ENCODE measurements at places on chromosomes 7 and 10.

- no peak for DNase-seq
Measured at GRCh38 chr7:130384371-130384801, 4.1 kb downstream of the CPA1 start.

GRCh38 chr7:66283003-66283920 lies 78.1 kb downstream of the TPST1 start:
- DNase-seq, result no peak

DNA sequence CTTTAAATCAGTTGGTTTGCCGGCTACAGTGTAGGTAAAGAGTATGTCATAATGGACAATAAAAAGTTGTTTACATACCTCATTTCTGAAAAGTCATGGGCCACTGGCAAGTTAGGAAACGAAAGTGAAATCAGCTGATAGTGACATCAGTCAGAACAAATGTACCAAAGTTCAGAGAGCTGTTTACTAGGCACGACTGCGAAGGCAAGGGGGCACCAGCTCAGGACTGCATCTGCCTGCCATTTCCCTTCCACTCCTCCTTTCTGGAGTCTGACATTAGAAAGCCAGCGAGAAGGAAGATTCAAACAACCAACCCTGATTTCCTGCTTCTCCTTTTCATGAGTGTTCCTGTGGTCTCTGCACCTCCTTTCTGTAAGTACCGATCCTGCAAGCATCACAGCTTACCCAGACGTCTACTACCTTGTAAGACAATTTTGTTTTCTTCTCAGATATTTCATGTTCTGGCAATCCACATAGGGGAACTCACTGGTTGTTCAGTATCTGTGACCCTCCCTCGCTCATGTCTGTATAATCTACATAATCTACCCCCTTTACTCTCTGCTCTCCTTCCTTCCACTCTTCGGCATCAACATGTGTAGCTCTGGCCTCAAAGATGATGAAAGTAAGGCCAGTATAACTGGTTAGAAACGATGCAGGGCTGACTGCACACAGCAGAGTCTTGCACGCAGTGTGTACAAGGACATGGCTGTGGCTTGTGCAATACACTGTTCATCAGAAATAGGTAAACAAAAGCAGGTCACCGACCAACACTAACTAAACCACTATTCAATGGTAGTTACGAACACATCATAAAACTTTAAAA lies at the start of gene TMEM140:
TSS of gene TMEM140 (plus strand) at position 174 of the 823 bp plus-strand sequence. CDS start 16,370 bp downstream, outside the sequence.
- no peak for DNase-seq

- no peak for DNase-seq
Measured at GRCh38 chr7:130160455-130160854, 44.8 kb downstream of the TMEM209 start.

DNA sequence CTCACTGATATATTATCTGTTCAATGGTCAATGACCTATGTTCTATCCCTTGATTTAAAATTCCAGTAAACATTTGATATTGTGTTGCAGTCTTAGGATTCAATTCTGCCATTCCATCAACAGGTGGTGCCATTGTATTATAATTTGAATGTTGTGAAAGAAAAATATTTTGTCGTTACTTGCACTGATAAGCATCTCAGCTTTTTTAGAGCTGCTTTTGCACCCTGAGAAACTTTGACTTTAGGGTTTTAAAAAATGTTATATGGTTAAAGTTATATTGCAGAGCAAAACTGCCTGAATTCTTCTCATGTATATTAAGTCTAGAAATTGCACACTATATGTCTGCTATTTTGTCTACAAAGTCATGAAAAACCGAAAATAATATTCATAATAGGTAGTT lies 18.8 kb upstream of the MINDY3 start:
- DNase-seq, result no peak

DNA sequence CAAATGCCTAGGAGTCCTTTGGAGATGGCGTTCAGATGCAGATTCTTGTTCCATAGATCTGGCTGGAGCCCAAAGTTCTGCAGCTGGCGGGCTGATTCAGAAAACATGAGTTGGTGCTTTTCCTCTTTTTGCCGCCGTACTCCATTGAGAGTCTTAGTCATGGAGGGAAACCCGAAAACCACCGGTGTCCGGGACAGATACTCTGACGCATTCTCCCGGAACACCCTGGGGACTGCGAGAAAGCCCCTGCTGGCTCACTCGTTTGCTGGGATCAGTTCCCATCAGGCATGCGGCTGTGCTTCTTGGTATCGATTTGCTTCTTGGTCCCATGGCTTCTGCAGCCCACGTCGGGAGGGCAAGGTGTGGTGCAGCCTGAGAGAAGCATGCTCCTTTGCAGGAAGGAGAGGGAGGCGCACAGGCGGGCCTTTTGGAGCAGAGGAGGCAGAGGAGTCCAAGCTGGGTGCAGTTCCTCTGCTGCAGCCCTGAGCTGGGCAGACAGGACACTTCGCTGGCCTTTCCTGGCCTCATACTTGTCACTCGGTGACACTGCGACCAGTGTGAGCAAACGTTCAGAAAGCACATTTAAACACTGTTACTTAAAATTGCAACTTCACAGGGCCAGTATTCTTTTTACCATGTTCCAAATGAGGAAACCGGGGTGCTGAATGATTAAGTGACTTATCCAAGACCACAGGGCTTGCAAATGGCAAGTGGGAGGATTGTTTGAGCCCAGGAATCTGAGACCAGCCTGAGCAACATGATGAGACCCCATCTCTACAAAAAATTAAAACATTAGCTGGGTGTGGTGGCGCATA lies 30.6 kb upstream of the PFKFB3 start:
- DNase-seq, result no peak

- DNase-seq, result no peak
Measured at GRCh38 chr7:86301301-86301700, 342.4 kb upstream of the GRM3 start.

DNA sequence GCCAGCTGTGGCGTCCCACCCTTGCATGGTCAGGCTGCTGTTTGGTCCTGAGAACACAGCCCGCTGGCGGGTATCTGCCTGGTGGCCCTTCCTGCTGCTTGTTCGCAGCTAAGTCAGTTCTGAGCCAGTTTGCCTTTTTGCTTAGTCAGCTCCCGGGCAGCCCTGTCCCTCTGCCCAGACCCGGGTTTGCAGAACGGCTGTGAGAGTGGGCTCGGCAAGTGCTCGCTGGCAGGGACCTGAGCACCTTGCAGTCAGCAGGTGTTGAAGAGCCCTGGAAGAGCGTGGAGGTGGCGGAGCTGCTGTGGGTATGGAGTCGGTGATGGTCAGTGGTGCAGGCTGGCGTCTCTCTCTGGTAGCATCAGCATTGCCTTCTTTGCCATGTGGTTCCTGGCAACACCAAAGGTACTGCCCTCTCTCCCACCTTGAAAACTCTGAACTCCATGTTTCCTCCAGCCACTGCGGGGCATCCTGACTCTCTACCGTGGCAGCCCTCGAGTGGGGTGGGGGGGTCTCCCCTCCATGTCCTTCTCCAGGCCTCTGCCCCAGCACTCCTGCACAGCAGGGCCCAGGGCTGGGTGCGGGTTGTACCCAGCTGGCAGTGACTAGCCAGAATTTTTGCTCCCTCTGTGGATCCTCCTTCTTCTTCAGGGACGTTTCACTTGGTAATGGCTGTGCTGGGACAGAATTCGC lies 4.6 kb downstream of the INPP5A start:
- DNase-seq, result no peak

- DNase-seq, result no peak
Measured at GRCh38 chr10:114479307-114479706, 75.0 kb upstream of the AFAP1L2 start.

DNA sequence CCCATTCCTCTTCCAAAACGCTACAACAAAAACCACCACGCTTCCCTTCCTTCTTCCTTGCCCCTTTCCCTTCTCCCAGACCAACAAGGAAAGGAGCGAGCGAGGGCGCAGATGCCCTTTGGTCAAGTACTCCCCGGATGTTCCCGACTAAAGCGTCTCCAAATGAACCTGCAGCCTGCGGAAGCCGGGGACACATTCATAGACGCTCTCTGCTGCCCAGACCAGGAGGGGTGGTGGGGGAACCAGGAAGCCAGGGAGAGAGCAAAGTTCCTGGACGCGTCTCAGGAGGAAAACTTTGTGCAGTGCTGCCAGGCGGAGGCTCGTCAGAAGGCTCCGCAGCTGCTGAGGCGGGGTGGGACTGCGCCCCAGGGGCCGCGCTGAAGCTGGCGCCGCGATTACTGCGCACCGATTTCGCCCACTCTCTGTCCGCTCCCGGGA lies 754 bp downstream of the SEMA3D start:
- no peak for DNase-seq

DNA sequence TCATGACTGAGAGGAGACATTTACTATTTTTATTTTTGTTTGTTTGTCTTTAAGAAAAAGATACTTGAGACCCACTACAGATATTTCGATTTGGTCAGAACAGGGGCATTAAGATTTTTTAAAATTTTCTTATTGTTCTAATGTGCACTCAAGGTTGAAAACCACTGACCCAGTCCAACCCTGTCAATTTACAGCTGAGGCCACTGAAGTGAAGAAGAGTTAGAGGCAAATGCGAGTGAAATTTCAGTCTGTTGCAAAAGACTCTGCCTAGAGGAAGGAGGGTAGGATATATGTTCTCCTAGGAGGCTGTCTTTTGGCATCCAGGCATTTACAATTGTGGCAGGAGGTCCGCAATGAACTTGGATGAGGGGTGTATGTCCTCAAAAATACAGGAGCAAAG lies 396.3 kb downstream of the RPS24 start:
- DNase-seq, result no peak

DNA sequence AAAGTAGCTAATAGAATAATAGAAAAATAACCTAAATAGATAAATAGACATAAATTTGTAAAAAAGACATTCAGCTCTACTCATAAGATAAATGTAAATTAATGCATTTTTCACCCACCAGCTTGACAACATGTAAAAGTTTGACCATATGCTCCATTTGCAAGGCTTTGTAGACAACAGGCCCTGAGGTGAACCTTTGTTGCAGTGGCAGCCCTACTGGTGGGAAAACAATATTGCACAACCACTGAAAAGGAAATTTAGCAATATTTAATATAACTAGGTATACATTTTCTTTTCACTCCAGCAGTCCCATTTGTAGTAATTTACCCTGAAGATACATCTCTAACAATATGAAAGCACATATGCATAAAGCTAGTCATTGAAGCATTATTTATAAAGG lies 39.0 kb upstream of the ADRA2A start:
- DNase-seq, result no peak

DNA sequence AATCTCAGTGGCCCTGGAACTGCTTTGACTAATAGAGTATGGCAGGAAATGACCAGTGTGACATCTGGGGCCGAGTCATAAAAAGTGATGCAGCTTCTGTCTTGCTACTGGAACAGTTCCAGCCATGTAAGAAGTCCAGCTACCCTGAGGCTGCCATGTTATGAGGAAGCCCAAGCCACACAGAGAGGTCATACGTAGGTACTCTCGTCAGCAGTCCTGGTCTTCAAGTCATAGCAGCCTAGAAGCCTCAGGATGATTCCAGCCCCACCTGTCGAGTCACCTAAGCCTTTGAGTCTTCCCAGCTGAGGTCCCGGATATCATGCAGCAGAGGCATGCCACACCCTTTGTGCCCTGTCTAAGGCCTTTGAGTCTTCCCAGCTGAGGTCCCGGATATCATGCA lies 92.1 kb downstream of the PPP1R3C start:
- no peak for DNase-seq

DNA sequence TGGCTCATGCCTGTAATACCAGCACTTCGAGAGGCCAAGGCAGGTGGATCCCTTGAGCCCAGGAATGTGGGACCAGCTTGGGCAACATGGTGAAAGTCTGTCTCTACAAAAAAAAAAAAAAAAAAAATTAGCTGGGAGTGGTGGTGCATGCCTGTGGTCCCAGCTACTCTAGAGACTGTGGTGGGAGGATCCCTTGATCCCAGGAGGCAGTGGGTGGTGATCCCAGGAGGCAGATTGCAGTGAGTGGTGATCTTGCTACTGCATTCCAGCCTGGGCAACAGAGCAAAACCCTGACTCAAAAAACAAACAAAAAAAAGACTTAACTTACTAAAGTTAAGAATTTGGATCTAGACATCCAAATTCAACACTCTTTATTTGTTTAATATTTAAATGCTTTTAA lies 10.2 kb upstream of the ADO start:
- DNase-seq, result no peak

- DNase-seq, result no peak
Measured at GRCh38 chr10:87846023-87846422, 17.3 kb downstream of the KLLN start.

DNA sequence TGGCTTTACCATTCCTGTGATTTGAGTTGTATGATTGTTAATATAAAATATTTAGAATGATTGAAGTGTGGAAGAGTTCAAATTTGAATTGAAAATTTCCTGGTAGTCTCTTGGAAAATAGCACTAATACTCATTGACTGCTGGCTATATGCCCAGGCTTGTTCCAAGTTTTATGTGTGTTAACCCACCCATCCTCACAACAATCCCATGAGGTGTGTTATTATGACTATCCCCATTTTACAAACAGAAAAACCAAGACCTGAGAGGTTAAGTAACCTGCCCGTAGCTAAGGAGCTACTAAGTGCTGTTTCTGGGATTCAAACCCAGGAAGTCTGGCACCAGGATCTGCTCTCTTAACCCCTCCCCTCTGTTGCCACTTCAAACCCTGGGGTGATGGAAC lies 213.9 kb downstream of the CREB5 start:
- no peak for DNase-seq

DNA sequence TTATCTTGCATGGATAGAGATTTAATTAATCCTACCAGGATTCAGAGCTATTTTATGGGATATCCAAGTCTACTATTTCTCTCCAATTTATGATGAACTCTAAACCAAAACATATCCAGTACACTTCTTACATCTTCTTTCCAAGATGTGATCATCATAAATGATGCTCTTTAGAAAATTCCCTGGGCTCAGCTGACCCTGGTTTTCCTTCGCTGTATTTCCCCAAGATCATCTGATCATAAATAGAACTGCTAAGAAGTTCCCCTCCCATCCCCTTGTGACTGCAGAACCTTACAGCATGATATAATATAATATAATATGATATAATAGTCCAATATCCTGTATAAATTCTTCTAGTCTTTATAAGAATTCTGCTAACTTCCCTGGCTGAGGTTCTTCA lies 114.6 kb upstream of the LYZL2 start:
- DNase-seq, result no peak

DNA sequence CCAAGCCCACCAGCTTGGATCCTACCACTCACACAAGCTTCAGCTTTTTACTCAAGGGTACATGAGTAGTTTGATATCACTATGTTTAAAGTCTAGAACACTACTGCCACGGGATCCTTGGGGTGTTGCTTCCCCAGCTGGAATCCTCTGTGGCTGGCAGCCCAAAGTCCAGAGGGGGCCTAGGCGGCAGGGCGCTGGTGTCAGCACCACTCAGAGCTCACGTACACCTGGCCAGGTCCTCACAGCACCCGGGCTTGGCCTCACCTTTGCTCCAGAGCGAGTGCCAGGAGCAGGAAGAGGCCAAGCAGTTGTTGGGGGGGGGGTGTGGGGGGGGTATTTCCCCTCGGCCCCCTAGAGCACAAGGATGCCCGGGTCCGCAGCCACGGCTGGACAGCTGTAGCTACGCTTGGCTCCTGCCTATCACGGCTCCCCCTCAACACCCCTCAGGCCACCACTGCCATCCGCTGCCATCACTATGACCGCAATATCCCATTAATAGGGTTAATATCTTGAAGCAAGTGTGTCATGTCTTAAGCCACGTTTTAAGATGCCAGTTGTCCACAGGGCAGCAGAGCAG lies 17.0 kb downstream of the ZDHHC6 start:
- no peak for DNase-seq

Measured in GM19239 (cell line).